ENCODE measurements at places on chromosomes 7 and 10.

- DNase-seq, result peak; percentile 43
Observed at GRCh38 chr10:123614888-123615287, 51.3 kb upstream of the GPR26 start.

DNA sequence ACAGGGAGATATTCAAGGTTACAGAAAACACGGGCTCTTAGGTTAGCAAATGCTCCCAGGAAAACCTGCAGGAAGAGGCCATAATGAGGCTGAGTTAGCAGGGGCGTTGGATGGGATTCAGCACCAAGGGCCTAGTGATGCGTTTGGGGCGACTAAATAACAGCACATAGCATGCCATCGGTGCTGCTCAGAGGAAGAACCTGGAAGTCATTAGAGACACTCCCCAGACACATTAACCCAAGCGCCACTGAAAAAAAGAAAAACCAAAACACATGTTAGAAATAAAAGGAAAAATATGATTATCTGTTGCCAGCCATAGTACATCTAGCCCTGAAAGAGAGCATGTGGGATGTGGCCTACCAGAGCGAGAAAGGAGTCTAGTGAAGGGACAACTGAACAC lies 28.8 kb upstream of the OPALIN start:
- no peak for DNase-seq

DNA sequence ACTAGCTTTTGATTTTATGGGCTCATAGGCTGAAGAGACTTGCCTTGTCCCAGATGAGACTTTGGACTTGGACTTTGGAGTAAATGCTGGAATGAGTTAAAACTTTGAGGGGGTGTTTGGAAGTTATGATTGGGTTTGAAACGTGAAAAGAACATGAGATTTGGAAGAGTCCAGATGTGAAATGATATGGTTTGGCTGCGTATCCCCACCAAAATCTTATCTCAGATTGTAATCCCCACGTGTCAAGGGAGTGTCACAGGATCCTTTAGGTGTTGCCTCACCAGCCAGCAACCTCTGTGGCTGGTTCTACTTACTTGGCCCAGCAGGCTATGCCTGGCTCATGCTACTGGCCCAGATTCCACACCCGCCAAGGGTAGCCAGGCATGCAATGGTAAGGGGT lies 119.6 kb upstream of the NPY start:
- no peak for DNase-seq

GRCh38 chr7:114212721-114213429 lies 201.7 kb upstream of the FOXP2 start:
- DNase-seq, result no peak

DNA sequence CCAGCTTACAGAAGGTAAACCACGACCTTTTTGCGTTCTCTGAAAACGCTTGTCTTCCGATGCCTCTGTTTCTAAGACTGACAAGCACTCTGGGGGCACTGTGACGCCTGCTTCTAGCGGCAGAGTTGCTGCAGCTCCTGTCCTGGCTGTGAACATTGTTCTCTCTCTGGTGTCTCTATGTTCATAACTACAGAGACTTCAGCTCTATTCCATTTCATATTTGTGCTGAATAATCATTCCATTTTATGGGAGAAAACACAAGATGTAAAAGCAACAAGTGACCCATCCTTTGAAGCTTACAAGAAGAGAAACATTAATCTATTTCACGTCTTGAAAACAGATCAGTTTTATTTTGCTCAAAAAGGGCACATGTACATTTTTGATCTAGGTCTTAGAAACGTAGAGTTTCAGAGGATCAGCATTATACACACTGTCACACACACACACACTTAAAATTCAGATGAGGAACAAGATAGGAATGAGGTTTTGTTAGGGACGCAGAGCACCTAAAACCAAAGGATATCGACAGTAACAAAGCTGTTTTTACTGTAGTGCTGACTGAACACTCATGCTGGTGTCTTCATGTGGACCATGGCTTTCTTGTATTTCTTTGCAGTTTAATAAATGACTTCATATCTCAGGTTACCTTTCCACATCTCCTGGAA lies 3.0 kb downstream of the IKZF1 start:
- DNase-seq, result peak; percentile 56

- peak; percentile 28 for DNase-seq
Observed at GRCh38 chr7:107043921-107044346, 571 bp upstream of the PRKAR2B start.

- no peak for DNase-seq
Observed at GRCh38 chr10:50280049-50280841, 28.9 kb upstream of the ASAH2 start.

GRCh38 chr10:90047243-90047729 lies 345.9 kb downstream of the KIF20B start:
- peak; percentile 13 for DNase-seq

All from GM20000 (cell line).